ENCODE measurements at places on chromosomes 4 and X.

GRCh38 chr4:83870328-83870950 lies 334.5 kb downstream of the GPAT3 start:
- no peak for DNase-seq

- no peak for DNase-seq
These were observed 98.9 kb downstream of the ARHGAP6 start for GRCh38 chrX:11566789-11567188.

GRCh38 chrX:16258882-16259281 lies 91.6 kb downstream of the MAGEB17 start:
- no peak for DNase-seq

DNA sequence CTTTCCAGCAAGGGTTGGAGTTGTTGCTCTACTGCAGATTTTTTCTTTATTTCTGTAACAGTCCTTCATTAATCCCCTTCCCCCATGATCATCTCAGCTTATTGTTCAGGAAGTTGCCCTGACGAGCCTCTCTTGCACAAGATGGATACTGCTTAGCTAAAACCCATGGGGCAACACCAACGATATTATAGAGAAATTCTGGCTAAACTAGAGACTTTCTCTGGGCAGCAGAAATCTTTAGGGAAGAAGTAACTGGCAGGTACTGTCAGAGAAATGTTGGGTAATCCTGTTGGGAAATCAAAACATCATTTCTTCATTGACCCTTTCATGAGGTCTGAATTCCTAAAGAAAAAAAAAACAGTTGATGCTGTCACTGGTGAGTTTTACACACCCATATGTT lies 921.3 kb downstream of the NLGN4X start:
- DNase-seq, result no peak

- DNase-seq, result no peak
These were observed 74.4 kb downstream of the SEC24D start for GRCh38 chr4:118761397-118762016.
